Stimulated activated CD8-positive, alpha-beta memory T cell treated with anti-CD3 and anti-CD28 coated beads, Interleukin-7, amount 100 ng/mL, for 1 hour (primary cell): ENCODE measurements at places on chromosomes 4 and X.

GRCh38 chr4:52058275-52058674 lies 7.2 kb downstream of the SPATA18 start:
- no peak for DNase-seq

- DNase-seq: no peak
These were observed 30.8 kb upstream of the ANXA3 start for GRCh38 chr4:78520808-78521226.

- DNase-seq: no peak
These were observed 14.1 kb downstream of the SRPX start for GRCh38 chrX:38206542-38206941.

- DNase-seq: no peak
These were observed 23.8 kb downstream of the MSL3 start for GRCh38 chrX:11781734-11782370.

DNA sequence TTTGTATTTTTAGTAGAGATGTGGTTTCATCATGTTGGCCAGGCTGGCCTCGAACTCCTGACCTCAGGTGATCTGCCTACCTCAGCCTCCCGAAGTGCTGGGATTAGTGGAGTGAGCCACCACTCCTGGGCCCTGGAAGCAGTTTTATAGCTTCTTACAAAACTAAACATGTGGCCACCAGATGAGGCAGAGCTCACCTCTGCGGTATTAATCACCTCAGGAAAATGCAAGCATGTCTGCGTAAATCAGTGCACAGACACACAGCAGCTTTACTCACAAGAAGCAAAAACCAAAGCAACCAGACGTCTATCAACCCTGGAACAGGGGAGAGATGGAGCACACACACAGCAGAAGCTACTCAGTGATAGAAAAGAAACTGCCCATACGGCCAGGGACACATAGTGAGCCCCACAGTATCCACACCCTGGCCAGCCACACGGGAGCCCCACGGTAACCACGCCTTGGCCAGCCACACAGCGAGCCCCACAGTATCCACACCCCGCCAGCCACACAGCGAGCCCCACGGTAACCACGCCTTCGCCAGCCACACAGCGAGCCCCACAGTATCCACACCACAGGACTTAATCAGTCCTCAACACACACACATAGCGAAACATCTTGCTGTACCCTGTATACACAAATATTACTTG lies 30.2 kb downstream of the PPP2R3B start:
- no peak for DNase-seq

GRCh38 chr4:170057866-170058265 lies 31.7 kb upstream of the MFAP3L start:
- DNase-seq: no peak

DNA sequence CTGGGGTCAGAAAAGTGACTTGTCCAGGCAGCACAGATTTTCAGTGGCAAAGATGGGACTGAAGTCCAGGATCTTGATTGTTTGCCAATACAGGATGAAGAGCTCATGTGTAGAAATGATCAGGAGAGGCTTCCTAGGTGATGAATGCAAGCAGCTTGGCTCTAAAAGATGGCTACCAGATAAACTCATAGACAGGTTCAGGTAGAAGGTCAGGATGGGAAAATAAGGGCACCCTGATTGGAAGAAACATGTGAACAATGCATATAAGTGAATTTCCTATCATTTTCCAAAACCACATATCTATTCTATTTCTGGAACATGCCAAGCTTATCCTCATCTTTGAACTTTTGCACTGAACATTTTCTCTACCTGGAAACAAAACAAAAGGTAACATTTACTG lies 87.7 kb downstream of the FAM13A start:
- DNase-seq: no peak

GRCh38 chrX:131747173-131747572 lies 203.3 kb downstream of the OR13H1 start:
- DNase-seq: no peak

DNA sequence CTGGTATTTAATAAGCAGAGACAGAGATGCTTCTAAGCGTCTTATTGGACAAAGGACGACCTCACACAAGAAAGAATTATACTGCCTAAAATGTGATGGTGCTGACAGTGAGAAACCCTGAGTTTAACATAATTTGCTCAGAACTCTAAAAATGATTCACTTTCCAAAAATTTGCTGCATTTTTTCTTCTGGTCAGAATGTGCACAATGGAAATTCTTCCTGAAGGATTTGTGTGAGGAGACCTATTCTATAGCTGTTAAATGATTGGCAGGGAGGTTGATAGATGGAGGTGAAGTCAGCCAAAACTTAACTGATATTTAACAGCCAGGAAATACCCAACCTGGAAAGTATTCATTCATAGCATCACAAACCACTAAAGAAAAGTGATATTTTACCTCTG lies 1.7 kb downstream of the MAGEC3 start:
- DNase-seq: no peak
